Retina (tissue), 1 donor: ENCODE measurements at places on chromosomes 4 and X.

- no peak for DNase-seq
Observed at GRCh38 chrX:154738011-154738738, 12.7 kb downstream of the GAB3 start.

- no peak for DNase-seq
Observed at GRCh38 chrX:18577400-18577799, 94.5 kb downstream of the RS1 start.

DNA sequence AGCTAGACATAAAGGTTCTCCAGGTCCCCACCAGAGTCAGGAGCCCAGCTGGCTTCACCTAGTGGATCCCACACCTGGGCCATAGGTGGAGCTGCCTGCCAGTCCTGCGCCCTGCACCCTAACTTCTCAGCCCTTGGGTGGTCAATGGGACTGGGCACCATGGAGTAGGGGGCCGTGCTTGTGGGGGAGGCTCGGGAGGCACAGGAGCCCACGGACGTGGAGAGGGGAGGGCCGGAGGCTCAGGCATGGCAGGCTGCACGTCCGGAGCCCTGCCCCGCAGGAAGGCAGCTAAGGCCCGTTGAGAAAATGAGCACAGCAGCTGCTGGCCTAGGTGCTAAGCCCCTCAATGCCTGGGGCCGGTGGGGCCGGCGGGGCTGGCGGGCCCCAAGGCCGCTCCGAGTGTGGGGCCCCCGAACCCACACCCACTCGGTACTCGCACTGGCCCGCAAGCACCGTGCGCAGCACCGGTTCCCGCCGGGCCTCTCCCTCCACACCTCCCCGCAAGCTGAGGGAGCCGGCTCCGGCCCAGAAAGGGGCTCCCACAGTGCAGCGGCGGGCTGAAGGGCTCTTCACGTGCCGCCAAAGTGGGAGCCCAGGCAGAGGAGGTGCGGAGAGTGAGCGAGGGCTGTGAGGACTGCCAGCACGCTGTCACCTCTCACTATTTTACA lies 291.1 kb downstream of the KLHL4 start:
- no peak for DNase-seq

GRCh38 chr4:156169011-156169410 lies 215.3 kb upstream of the CTSO start:
- peak; percentile 42 for DNase-seq

- no peak for DNase-seq
Observed at GRCh38 chr4:147599769-147600168, 17.4 kb upstream of the TMEM184C start.

DNA sequence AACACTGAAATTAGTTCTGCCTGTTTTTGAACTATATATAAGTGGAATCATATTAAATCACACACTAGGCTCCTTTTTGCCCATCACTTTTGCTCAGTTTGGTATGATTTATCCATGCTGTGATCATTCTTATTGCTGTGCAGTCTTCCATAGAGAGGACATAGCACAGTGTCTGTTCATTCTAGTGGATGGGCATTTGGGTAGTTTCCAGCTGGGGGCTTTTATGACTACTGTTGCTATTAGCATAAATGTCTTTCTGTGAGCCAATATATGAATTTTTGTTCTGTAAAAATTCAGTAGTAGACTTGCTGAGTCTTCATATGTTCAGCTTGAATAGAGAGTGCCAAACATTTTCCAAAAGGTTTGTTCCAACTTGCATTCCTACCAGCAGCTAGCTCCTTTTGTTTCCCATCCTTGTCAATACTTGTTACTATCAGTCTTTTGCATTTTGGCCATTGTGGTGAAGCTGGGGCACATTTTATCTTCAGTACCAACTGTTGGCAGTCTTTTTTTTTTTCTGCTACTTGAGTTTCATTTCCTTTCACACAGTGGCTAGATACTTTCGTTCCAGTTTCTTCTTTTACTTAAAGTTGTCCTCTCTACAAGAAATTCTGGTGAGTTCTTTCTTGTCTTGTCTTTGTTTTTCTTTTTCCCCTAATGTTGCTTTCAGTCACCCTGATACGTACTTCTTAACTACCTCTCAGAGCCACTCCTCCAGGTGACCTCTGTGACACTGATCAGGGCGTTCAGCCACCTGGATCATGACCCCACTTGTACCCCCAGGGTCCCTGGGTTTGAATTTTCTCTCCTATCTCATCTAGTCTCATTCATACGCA lies 87.0 kb downstream of the ANXA3 start:
- DNase-seq, result no peak
